ENCODE measurements at places on chromosomes 12 and 14.

DNA sequence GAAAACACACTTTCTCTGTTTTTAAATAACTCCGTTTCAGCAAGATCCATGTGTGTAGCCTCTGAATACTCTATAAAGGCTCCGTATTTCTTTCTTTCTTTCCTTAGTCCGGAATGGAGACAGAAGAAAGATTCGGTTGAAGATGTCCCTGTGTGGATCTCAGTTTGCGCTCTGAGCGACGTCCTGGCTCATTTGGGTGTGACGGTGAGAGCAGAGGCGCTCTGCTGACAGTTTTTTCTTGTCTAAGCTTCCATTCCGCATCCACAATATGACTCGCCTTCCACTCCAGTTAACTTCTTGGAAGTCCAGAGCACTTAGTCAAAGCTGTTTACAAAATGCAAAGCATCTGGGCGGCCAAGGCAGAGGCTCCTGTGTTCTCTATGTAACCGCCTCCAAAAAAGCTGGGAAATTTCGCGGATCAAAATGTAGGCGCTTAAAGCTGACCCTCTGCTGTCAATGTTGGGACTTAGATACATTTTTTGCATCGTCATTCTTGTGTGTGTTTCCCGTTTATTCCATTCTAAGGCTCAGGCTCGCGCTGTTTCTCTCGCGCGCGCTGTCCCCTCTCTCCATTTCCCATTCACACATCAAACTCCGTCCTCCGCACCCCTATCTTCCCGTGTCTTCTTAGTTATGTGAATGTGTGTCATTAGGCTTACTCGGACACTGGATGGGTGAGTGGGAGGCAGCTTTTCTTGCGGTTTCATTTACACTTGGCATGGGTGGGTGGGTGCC lies 880 bp upstream of the FLRT2 start:
- DNase-seq, result peak; percentile 67

GRCh38 chr14:77139540-77140358 lies 1.8 kb downstream of the ZDHHC22 start:
- no peak for DNase-seq

DNA sequence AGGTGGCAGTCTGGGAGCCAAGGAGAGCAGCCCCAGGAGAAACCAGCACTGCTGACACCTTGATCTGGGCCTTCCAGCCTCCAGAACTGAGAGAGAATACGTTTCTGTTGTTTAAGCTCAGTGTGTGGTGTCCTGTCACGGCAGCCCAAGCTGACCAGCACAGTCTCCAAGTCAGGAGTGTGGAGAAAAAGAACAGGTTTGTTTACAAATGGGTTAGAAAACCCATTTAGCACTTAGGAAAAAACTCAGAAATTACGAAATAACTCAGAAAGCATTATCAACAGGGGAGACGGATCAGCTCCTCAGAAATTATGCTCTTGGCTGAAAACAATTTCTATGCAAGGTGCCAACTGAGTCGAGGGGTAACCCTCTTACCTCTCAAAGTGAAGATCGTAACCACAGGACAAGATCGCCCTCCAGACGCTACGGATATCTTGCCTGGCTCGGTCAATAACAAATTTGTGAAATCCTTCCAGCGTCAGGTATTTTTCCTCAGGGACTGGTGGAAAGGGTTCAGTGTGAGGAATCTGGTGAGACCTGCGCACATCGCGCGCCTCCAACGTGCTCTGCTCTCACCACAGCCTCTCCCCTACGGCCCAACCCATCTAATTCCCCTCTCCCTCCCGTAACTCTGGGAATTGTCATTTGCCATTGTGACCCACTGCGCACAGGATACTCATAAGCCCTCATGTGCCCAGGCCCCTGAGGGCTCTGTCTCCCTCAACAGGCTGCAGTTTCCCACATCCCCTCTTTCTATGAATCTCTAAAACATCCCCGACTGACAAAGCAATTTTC lies 50.2 kb downstream of the TRAFD1 start:
- no peak for DNase-seq

DNA sequence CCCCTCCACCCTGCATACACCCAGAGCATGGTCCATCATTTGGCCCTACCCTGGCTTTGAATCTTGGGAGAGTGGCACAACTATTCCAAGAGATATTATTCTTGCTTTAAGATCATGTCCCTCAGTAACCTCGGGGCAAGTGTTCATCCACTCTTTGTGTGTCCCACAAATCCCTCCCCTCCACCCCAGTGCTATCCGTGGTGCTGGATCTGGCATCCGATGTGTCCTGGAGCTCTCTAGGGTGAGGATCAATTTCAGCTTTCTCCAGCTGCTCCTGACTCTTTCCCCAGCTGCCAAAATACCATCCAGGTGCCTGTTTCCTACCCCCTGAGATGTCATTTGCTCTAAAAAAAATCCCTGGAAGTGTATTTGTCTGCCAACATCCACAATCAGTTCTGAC lies 64.8 kb upstream of the CMKLR1 start:
- DNase-seq, result no peak

GRCh38 chr14:106459971-106460730 lies 933.8 kb downstream of the TMEM121 start:
- DNase-seq, result no peak

GRCh38 chr14:78611796-78612571 lies 441.8 kb downstream of the NRXN3 start:
- no peak for DNase-seq

- DNase-seq, result no peak
Observed at GRCh38 chr12:111322336-111323250, 46.3 kb downstream of the PHETA1 start.

GRCh38 chr12:63083046-63083445 lies 68.0 kb downstream of the AVPR1A start:
- DNase-seq, result no peak

DNA sequence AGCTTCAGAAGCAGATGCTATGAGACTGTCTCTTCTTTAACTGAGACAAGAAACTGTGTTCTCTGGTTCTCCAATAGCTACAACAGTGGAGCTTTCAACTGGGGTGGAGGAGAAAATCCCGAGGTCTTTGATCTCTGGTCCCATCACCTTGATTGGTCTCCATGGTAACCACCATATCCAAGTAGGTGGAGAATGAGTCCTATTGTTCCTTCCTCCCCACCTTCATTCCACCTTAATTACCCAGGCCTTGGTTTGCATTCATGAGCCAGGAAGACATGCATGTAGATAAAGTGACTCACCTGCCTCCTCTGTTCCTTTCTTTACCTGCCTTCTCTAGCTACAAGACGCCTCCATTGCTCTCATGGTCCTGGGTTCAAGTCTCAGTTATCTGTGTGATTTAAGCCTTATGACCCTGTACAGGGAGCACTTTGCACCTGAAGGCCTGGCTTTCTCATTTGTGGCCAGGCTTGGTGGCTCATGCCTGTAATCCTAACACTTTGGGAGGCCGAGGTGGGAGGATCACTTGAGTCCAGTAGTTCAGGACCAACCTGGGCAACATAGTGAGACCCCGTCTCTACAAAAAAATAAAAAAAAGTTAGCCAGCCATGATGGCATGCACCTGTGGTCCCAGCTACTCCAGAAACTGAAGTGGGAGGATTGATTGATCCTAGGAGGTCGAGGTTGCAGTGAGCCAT lies 157.7 kb upstream of the TBX3 start:
- no peak for DNase-seq

DNA sequence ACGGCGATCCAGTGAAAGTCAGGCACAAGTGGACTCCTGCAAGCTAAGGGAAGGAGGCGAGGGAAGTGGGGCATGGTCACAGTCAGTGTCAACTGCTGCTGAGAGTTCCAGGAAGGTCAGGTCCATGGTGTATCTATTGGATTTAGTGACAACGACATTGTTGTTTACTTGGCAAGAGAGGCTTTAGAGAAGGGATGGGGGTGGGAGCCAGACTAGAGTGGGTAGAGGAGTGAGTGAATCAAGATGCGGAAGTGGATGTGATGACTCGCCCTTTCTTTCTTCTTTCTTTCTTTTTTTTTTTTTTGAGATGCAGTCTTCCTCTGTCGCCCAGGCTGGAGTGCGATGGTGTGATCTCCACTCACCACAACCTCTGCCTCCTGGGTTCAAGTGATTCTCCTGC lies 12.5 kb downstream of the P2RX7 start:
- DNase-seq, result no peak

GRCh38 chr12:68303850-68304249 lies 28.3 kb downstream of the MDM1 start:
- DNase-seq, result no peak

DNA sequence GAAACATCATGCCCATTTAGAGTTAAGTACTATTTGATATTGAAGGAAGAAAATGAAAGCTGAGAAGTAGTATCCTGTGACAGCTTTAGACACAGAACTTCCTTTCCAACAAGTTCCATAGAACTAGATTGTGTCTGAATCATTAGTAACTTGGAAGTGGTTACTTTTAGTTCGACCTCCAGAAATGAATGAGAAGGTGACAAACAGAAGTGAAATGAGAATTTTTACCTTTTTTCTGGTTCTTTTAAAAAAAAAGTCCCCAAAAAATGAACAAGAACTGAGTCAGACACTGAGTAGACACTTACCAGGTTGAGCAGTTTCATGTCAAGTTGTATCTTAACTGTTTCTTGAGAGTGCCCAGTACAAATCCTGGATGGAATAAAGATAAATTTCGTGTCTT lies 3.0 kb downstream of the ATP6V0A2 start:
- DNase-seq, result no peak

DNA sequence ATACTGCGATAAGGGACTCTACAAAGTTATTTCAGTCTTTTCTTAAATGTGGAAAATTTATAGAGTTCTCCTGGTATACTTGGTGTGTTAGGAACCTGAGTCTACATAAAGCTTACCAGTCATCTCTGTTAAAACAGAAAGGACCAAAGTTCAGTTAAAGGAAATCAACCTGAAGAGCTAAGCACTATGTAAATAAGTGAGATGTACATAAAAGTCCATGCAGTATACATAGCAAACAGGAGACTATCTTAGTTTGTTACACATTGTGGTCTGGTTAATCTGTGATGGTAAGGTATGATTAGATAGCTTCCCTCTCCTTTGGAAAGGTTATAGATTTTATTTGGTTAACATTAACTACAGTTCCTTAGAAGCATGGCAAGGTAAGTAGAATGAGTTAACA lies 75.9 kb downstream of the ATP2B1 start:
- no peak for DNase-seq

DNA sequence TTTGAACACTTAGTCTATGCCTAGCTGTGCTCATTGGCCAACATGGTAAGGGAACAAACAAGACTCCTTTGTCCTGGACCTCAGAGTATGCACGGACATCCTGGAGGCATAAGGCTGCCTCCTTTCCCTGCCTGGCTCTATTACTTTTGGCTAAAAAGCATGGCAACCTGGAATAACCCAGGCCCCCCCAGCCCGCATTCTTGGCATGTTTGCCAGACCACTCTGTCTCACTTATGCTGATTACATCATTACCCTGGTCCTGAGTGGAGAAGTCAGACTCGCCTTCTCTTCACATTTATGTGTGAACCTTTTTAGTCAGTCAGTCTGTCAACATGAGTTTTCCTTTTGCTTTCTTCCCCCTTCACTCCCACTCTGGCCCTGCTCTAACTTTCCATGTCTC lies 58.0 kb upstream of the ELK3 start:
- no peak for DNase-seq

- no peak for DNase-seq
Observed at GRCh38 chr12:126999352-126999751, 1267.6 kb upstream of the TMEM132C start.

DNA sequence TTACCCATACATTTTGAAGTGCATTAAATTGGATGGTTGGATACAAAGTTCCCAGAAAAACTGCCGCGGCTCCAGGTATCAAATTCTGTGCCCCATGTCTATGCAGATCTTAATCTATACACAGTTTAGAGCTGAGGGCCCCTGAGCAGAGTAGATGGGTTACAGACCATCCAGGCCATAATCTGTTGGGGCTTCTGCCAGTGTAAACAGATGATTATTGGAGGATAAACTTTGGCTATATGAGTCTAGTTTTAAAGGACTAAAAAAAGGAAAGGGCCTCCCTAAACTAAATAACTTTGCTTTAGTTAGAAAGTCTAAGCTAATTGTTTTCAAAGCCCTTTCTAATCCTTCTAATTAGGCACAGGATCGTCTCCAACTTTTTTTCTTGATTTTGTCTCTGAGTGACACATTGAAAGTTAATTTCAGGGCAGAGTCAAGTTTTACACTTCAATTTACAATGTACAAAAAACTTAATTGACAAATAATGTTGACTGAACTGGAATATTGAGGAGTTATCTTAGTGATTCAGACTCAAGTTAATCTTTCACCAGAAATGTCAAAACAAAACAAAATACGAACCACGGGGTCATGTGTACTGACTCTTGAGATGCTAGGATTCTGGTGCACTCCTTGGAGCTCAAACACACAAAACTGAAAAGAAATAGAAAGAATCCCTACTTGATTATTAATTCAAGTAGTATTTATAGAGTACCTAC lies 133.9 kb upstream of the SCAF11 start:
- no peak for DNase-seq

GRCh38 chr14:97902630-97903029 lies 1105.4 kb downstream of the VRK1 start:
- no peak for DNase-seq

Measured in hindlimb muscle (tissue), 1 donor.